ENCODE measurements at places on chromosomes 16 and 17.

- no peak for DNase-seq
Measured at GRCh38 chr16:7675628-7676027, 343.0 kb downstream of the RBFOX1 start.

- DNase-seq = no peak
Measured at GRCh38 chr16:31064882-31065461, 9.1 kb downstream of the ZNF668 start.

GRCh38 chr16:81335669-81336068 lies 20.9 kb downstream of the GAN start:
- no peak for DNase-seq

GRCh38 chr16:1676661-1677060 lies 1.4 kb upstream of the JPT2 start:
- DNase-seq = no peak

GRCh38 chr17:32516940-32517701 lies 30.3 kb downstream of the CDK5R1 start:
- DNase-seq = no peak

- no peak for DNase-seq
Measured at GRCh38 chr16:49488740-49489525, 115.3 kb downstream of the C16orf78 start.

- no peak for DNase-seq
Measured at GRCh38 chr17:33377837-33378595, 84.9 kb upstream of the ASIC2 start.
